ENCODE measurements at places on chromosomes 6 and 20.

DNA sequence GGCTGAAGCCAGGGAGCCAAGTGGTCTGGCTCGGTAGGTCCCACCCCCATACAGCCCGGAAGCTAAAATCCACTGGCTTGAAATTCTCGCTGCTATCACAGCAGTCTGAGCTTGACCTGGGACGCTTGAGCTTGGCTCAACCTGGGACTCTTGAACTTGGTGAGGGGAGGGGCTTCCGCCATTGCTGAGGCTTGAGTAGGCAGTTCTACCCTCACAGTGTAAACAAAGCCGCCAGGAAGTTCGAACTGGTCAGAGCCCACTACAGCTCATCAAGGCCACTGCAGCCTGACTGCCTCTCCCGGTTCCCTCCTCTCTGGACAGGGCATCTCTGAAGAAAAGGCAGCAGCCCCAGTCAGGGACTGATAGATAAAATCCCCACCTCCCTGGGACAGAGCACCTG is 1337.7 kb downstream of the HACE1 start:
- DNase-seq, result no peak

GRCh38 chr6:39365281-39366074 is 43.0 kb upstream of the KCNK16 start:
- DNase-seq, result no peak

DNA sequence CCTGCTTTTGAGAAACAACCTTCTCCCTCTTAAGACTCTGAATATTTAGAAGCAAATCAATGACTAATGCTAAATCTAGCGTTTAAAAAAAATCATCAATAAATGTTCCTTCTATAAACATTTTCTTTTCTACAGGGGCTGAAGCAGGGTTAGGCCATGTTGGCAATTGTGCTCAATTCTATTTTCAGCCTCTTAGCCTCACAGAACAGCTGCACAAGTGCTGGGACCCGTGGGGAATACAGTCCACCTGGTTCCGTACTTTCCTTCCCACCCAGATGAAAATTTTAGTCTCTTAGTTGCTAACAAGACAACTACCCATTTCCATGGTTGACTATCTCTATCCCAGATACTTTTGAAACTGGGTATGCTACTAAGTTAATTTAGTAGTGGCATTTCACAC is 138.6 kb downstream of the RPS12 start:
- no peak for DNase-seq

GRCh38 chr6:170553534-170554012 is 466 bp upstream of the PSMB1 start:
- peak; percentile 63 for DNase-seq

DNA sequence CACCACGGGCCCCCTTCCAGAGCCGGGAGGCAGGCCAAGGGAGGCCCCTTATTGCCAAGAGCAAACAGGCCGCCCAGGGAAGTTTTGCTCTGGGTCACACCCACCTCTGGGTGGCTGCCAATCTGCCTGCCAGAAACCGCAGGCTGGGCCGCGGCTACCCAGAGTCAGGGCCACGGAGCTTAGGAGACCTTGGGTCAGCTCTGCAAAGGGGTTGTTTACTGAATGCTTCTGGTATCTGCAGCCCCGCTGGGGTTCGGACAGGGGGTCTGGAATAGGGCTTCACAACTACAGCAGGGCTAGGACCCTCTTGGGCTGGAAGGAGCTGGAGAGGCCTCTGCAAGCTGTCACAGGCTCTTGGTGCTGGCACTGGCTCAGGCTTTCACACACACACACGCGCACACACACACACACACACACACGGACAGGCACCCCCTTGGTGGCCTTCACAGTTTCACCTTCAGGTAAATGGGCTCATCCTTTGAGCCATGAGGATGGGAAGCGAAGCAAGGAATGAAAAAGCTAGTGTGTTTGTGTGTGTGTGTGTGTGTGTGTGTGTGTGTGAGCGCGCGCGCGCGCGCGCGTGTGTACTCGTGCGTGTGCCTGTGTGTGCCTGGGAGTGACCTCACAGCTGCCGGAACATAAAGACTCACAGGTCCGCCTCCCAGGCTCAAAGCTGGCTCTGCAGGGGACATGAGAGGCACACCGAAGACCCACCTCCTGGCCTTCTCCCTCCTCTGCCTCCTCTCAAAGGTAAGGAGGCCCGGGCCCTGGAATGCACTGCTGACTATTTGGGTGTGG is at the start of gene CCN5:
Gene CCN5, plus strand, starts transcription at position 669 of the 798 bp plus-strand sequence. Its CDS starts 22 bp downstream, at position 691.
- no peak for DNase-seq

- no peak for DNase-seq
Observed at GRCh38 chr6:12927746-12928145, 211.2 kb downstream of the PHACTR1 start.

DNA sequence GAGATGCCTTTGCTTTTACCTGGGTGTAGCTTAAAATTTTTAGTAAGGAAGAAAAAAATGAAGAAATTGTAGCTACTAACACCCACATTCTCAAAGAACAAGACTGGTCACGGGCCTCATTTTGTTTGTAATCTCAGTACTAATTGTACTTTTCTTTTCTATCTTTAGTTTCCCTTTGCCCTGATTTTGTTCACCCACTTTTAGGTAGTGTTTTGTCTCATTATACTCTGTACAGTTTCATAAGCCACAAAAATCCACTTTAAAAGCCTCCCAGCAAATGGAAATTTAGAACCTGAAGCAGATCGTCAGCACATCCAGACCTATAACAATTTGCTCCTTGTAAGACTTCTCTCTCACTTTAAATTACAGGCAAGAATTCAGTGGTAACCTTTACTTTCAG is 43.3 kb downstream of the TP53INP2 start:
- DNase-seq, result no peak

- no peak for DNase-seq
Observed at GRCh38 chr6:39239527-39240154, 10.4 kb upstream of the KCNK5 start.

- no peak for DNase-seq
Observed at GRCh38 chr20:36183155-36183944, 28.8 kb downstream of the EPB41L1 start.

DNA sequence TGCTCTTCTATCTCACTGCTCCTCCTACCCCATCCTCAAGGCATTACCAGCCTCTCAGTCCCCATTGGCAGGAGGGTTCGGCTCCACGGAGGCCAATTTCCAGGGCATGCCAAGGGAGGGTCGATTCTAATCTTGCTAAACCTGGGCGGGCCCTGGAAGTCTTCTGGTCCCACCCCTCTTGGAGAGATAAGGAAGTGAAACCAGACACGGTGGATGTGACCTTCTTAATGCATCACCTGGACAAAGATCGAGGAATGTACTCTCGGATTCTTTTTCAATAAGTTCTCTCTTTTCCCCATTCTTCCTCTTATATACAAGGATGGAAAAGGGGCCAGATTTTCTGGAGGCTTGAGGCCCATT is 112.2 kb upstream of the ARMC2 start:
- no peak for DNase-seq

GRCh38 chr20:10647471-10647870 is 26.3 kb downstream of the JAG1 start:
- DNase-seq, result no peak

GRCh38 chr6:157278171-157278570 is 45.1 kb downstream of the TMEM242 start:
- no peak for DNase-seq

GRCh38 chr6:52407467-52407866 is 12.7 kb upstream of the EFHC1 start:
- peak; percentile 77 for DNase-seq

- DNase-seq, result no peak
Observed at GRCh38 chr6:129491436-129491835, 218.5 kb downstream of the ARHGAP18 start.

- DNase-seq, result peak; percentile 21
Observed at GRCh38 chr6:5729080-5729434, 277.7 kb downstream of the NRN1 start.

DNA sequence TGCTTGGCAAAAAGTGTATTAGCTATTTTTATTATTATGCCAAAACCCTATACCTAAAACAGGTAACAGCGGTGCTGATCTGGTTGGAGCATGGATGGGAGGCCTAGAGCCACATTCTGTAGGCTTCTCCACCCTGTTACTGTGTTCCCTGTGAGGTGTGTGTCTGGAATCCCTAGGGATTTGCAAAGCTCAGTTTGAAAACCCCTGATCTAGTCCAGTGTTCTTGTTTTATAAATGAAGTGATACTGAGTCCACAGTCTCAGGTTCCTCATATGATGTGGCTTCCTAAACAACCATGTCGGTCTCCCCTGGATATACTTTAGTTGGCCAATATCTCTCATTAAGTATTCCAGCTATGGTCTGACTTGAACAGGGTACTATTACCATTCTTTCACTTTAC is 16.3 kb downstream of the ACSS2 start:
- no peak for DNase-seq

GRCh38 chr20:45254383-45255262 is at the start of gene SLPI:
TSS of gene SLPI (minus strand) at chr20:45254564. CDS start at chr20:45254543, 21 bp downstream.
- DNase-seq, result no peak

GRCh38 chr6:46011188-46012085 is 4.2 kb downstream of the CLIC5 start:
- no peak for DNase-seq

DNA sequence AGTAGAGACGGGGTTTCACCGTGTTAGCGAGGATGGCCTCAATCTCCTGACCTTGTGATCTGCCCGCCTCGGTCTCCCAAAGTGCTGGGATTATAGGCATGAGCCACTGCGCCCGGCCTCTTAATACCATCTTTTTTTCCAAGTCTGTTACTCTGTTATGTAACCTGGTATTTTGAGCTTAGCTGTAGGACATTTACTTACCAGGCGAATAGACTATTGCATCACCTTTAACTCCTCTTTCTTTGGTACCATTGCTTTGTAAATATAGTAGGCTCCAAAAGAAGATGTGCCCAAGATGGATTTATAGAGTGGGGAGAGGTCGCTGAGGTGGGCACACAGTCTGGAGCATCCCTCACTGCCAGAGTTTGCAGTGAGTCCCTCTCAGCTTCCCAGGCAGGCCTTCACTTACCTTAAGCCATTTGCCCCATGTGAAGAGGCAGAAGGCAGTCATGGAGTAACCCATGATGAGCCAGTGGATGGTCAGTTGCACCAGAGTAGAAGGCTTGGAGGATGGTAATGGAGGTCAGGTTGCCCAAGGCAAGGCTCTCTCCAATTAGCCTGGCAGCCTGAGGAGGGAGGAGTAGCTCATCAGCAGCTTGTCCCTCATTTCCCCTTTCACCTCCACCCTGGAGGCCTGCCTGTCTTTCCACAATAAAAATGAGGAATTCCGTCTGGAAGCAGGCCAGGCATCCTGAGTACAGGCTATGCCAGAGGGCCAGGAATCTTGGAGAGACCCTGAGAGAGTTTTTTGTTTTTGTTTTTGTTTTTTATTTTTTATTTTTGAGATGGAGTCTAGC is 9.7 kb downstream of the TIAM2 start:
- no peak for DNase-seq

GRCh38 chr6:128168244-128168643 is 267.4 kb upstream of the THEMIS start:
- DNase-seq, result no peak

DNA sequence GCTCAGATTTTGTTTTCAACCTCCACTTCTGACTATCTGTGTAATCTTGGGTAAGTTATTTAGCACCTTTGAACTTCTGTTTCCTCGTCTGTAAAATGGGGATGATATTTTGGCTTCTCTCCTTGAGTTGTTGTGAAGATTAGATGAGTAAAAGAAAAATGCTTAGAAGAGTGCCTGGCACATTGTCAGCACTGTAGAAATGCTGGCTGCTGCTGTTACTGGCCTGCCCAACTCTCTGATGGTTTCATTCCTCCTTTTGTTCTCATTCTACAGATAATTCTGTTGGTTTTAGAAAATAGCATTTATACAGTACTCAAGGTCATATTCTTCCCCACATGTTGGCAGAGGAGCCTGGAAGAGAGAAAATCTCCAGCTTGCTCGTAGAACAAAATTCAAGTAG is 547.2 kb upstream of the JAG1 start:
- DNase-seq, result no peak

- DNase-seq, result no peak
Observed at GRCh38 chr6:89842228-89842627, 12.5 kb downstream of the CASP8AP2 start.

GRCh38 chr20:48668451-48668946 is 159.3 kb downstream of the PREX1 start:
- DNase-seq, result peak; percentile 52

- DNase-seq, result no peak
Observed at GRCh38 chr6:108716801-108717791, 131.1 kb upstream of the ARMC2 start.

- no peak for DNase-seq
Observed at GRCh38 chr6:23006656-23007055, 437.3 kb downstream of the HDGFL1 start.

- no peak for DNase-seq
Observed at GRCh38 chr6:128505603-128506002, 14.8 kb downstream of the PTPRK start.

DNA sequence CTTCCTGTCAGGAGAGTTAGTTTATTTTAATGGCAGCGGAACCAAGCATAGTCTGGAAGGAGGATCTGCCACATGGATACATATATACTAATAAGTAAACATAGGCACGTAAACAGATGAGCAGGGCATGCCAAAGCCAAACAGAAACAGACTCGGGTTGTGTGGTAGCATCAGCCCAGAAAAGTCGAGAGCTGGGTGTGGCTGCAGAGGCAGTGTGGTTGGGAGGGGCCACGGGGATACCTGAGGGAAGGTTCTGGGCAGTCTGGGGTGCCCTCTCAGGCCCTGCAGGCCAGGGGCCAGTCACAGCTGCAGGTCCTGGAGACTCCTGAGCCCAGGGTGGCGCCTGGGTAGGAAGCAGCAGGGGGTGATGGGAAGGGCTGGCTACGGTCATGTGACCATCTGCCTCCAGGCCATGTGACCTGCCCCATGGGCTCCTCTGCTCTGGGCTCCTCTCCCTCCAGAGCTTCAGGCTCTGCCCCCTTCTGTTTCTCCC is 42.8 kb upstream of the MRPS10 start:
- no peak for DNase-seq

GRCh38 chr20:11128220-11128718 is 454.5 kb upstream of the JAG1 start:
- DNase-seq, result no peak

- no peak for DNase-seq
Observed at GRCh38 chr6:106517706-106518105, 111.6 kb downstream of the RTN4IP1 start.

GRCh38 chr20:10376270-10377075 is 57.5 kb downstream of the MKKS start:
- no peak for DNase-seq

DNA sequence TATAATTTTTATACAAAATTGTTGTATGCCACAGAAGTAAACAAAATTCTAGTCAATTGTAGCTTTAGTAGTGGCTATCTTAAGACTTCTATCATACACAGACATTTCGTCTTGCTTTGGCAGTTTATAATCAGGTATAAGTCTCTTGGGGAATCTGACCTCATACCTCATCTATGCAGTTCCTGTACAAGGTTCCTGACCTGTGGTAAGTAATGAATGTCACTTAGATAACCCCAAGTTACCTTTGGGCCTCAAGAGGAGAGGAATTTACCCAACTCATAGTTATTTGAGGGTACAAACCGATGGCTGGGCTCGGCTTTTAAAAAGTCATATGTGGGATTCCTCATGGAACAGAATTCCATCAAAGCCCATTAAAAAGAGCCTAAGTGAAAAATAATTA is 58.8 kb upstream of the UNC93A start:
- no peak for DNase-seq

All from NCI-H2081 (cell line).